ENCODE measurements at places on chromosomes 16 and 17.

DNA sequence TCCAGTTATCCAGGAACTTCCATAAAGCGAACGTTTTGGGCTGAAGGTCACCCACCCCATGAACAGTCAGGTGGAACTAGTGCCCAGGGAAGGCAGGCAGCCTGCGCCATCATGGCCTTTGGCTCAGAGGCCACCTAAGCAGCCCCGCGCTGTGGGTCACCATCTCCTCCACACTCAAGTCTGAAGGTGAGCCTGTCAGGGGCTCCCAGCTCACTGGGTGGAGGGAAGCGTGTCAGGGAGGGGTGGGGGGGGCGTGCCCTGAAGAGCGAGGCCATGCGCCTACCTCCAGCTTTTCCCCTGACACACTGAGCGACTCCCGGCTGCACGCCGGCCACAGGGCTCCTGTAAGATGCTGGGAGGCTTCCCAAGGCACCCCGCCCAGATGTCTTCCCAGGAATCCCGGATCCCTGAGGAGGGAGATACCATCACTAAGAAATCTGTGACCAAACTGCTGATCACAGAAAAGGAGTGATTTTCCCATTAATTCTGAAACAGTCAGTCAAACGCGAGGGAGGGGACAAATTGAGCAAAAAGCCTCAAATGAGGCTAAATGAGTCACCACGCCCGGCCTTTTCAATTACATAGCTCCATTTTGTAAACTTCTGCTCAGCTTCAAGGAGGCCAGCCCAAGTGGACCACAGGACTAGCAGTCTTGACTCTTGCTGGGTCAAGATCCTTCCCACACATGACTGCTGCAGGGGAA is 26.5 kb upstream of the SLC25A19 start:
- no peak for DNase-seq

DNA sequence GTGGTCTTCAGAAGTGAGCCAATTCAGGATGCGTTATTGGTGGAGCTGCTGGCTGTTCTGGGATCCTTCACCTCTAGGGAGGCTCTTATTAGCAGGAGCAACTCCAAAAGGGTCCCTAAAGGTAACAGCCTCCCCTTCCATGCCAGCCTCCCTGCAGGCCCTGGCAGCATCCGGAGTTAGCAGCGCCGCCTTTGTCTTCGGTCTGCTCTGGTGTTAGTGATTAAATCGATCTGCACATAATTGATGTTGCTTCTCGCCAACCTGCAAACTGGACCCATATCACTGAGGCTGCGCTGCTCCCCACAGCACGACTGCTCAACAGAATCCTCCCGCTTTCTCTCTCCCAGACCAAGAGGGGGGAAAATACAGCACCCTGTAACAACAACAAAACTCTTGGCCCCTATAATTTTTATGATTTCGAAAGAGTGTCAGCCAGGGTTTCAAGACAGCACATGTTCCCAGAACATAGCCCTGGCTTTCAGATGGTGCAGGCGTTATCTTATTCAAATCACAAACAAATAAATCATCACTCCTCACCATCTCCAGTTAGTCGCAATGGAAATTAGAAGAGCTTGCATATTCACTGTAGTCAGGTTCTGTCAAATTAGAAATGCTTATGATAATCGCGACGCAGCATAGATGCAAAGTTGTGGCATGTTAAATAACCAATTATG is 76.0 kb downstream of the IRX3 start:
- no peak for DNase-seq

GRCh38 chr16:86396901-86397311 is 113.4 kb upstream of the FOXF1 start:
- DNase-seq: peak; percentile 28

- DNase-seq: no peak
Measured at GRCh38 chr17:75763613-75764416, 1.2 kb downstream of the GALK1 start.

DNA sequence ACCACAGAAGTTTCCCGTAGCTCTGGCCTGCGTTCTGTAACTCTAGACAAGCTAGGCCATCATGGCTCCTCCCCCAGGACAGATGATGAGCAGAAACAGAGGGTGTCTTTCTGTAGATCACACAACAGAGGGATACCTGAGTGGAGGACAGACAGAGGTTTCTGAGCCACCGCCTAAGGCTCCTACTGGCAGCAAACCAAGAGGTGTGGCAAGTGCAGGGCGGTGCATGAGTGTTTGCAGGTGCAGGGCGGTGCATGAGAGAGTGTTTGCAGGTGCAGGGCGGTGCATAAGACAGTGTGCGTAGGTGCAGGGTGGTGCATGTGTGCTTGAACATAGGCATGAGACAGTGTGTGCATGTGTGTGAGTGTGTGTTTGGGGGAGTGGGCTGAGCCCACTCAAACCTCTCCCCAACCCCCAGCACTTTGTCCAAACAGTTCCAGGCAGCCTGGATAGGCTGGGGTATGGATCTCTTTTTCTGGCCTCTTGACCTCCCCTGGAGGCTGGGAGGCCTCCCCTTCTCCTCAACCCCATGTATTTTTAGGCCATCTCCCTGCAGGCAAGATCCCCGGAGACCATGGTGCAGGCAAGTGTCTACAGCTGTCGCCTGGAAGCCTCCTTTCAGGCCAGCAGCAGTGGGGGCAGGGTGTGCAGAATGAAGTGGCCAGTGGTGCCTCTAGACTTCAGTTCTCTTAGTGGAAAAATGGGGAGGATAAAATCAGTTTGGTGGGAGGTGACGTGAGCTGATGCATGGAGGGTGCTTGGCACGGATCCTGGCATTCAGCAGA is 53.4 kb upstream of the CBX4 start:
- DNase-seq: no peak

DNA sequence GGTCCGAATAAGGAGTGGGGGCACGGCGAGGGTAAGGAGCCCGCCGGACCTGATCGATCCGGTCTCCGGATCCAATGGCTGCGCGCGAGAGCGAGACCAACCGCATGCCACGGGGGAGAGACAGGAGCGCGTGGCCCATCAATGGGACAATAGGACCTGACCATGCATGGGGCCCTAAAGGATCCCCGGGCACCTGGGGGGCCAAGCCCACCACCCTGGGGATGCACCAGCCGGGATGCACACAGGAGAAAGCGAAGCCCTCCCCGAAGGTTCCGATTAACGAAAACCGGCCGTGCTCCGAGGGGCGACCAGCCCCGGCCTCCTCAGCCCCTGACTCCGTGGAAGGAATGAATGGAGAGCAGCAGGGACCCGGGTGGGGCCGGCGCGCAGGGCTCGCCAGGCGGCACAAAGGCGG is 525 bp downstream of the JPT1 start:
- DNase-seq: no peak

- DNase-seq: no peak
Measured at GRCh38 chr16:68786685-68787418, 49.8 kb downstream of the CDH1 start.

DNA sequence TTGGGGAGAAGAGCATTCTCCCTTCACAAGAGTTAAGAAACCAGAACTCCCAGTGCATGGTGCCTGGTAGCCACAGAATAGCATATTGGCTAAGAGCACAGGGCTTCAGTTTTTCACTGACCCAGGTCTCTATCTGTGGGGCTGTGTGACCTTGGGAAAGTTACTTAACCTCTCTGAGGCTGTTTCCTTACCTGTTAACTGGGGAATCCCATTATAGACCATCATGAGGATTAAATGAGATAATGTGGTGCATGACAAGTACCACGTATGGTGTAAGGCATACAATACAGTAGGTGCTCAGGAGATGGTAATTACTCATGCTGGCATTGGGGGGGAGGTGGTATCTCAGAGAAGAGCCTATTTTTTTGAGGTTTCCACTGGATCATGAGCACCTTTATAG is 33.6 kb downstream of the BEAN1 start:
- no peak for DNase-seq

- DNase-seq: no peak
Measured at GRCh38 chr17:72591289-72592241, 470.7 kb downstream of the SOX9 start.

- DNase-seq: no peak
Measured at GRCh38 chr17:13777003-13777402, 175.3 kb upstream of the HS3ST3A1 start.

- peak; percentile 96 for DNase-seq
Measured at GRCh38 chr17:50051082-50051576, 4.8 kb upstream of the ITGA3 start.

DNA sequence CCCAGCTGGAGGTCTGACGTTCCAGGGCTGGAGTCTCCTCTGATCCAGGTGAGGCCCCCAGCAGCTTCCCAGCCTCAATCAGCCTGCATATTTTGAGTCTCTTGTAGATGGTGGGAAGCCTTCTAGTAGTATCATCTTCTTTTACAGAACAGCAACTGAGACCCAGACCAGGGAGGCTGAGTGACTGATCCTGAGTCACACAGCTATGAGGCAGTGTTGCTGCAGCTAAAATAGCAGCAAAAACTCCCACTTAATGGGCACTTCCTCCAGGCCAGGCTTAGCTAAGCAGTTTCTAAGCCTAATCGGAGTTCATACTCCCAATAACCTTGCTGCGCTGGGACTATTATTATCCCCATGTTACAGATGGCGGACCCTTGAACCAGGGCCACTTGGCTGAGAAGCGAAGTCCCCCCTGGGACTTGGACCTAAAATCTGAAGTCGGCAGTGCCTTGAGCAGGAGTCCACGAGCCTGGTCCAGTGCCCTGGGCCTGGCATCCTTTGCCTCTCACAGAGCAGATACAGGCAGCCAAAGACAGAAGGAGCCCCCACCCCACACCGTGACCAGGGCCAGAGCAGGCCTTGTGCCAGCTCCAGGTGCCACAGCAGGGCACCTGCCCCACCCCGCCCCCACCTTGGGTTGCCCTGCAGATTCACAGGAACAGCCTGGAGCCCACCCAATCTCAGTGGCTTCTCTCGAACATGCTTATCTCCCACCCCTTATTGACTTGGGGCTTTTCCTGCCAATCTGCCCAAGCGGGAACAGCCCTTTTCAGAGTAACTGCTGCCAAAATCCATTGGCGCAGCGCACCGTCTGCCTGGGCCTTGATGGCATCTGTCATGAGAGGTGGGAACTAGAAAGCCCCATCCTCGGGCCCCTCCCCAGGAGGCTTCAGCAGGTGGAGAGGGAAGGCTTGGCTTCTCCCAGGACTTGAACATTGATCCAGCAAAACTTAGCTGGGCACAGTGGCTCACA is 65.1 kb downstream of the SOCS1 start:
- DNase-seq: no peak

DNA sequence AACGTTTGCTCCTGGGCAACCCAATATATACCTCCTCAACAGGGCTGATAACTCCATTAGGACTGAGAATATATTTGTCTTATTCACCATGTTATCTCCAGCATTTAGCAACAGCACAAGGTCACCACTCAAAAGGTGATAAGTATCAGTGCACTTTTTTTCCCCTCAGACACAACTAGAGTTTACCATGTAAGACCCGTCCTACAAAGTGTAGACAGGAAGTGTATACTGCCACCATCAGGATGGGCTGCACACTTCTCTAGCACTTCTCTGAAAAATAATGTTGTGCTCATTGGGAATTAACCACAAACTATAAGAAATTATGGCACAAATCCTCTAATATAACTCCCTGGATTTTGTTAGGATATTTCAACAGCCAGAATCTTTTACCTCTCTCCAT is 5.7 kb upstream of the VAT1L start:
- peak; percentile 7 for DNase-seq
